Kasumi-1 (cell line): ENCODE measurements at places on chromosomes 1 and 21.
A peak's percentile ranks its signal among the peaks of the same experiment; 100 is the strongest.

DNA sequence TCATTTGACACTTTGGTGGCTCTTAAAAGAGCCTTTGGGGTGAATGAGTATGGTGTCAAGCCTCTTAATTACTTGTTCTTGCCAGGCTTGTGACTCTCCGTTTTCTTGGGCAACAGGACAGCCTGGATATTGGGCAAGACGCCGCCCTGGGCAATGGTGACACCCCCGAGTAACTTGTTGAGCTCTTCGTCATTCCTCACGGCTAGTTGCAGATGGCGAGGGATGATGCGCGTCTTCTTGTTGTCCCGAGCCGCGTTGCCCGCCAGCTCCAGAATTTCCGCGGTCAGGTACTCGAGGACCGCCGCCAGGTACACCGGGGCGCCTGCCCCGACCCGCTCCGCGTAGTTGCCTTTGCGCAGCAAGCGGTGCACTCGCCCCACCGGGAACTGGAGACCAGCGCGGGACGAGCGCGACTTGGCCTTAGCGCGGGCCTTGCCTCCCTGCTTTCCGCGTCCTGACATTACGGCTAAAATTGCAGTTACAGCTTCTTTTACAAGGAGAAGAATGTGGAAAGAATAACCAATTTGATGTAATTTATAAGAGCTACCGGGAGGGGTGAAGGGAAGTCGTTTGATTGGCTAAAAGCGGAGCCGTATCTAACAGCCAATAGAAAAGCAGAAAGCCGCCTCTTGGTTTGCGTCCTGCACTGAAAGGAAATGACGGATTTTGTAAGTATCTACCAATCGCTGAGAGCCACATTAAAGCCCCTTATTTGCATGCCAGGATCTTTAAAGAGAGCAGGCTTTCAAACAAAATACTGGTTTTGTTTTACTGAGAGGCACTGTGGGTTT lies 11.7 kb upstream of the BOLA1 start:
- DNase-seq, result peak; percentile 99

- DNase-seq, result no peak
Observed at GRCh38 chr1:94624203-94624602, 82.6 kb upstream of the F3 start.

DNA sequence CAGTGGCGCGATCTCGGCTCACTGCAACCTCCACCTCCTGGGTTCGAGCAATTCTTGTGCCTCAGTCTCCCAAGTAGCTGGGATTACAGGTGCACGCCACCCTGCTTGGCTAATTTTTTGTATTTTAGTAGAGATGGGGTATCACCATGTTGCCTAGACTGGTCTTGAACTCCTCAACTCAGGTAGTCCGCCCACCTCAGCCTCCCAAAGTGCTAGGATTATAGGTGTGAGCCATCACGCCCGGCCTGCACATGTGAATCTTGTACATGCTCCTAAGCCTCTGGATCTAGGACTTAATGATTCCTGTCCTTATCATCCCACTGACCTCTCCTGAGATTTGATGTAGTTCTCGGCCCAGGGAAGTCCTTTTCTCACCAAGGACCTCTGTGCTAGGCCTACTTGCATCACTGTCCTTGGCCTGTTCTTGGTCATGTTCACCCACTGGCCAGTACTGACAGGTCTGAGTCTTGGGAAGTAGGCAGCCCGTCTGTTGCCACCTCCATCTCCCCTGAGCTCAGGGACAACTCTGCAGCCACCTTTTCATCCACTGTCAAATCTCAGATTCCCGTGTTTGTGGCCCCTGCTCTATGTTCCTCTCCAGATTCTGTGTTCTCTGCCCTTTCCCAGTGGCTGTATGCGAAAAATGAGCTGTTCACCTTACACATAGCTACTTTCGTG lies 9.4 kb downstream of the HYI start:
- no peak for DNase-seq

- no peak for DNase-seq
Observed at GRCh38 chr1:171195767-171196166, 10.7 kb downstream of the FMO2 start.

DNA sequence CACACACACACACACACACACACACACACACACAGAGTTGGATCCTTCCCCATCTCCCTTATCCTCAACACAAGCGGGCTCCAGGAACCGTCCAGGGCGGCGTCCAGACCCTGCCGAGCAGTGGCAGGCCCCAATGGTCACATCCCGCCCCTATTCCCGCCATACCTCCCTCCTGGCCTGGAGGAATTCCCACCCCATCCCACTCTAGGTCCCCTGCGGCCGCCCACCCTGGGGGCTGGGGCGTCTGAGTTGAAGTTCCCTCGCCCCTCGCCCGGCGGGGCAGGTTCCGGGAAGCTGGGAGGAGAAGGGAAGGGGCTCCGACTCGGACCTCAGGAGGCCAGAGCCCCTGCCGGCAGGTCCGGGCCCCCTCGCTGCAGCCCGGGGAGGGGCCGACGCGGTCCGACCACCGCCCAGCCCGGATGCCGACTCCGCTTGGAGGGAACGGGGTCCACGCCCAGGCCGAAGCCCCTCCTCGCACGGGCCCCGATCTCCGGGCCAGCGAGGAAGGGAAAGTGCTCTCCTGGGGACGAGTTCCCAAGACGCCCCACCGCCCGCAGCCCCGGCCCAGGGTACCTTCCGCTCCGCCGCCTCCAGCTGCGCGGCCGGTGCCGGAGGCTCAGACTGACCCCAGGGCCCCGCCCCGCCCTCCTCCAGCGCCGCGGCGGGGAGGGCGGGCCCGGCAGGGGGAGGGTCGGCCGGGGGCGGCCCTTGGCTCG lies at the start of gene RHOC:
TSS of gene RHOC (minus strand) at position 623 of the 716 bp plus-strand sequence. CDS start 3,328 bp downstream, outside the sequence.
- DNase-seq, result peak; percentile 50

DNA sequence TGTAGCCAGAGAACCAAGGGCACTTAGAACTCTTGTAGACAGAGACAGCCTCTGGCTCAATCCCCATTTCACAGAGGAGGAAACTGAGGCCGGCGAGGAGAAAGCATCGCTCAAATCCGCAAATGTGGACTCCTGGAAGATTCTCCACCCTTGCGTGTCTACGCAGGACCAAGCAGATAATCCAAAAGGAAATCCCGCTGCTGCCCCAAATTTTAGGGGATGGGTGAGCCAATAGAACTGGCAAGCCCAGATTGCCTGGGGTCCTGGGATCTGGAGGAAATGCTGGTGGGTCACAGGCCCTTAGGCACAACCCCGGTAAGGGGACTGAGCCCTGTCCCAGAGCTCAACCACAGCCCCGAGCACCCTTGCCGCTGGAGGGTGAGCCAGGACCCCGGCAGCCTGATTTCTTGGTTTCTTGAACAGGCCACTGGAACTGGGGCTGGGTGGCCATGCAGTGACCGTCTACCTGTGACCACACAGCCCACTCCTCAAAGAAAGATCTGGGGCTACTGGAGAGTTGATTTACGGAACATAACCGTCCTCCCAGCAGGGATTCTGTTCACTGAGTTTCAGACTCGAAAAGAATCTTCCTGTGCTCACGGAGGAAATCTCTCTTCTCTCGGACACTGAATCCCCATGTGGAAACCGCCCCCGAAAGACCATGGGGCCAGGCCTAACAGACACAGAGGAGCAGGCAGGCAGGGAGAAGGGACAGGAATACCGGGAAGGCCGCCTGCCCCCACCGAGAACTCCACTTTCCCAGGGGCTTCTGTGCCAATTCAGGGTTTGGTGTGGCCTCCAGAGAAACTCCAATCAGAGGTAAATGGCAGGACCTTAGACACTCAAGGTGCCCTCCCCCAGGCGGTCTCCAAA lies 238.4 kb downstream of the NPHP4 start:
- no peak for DNase-seq
